ENCODE measurements at places on chromosomes 16 and 17.
A peak's percentile ranks its signal among the peaks of the same experiment; 100 is the strongest.

GRCh38 chr17:76273445-76274111, 8.4 kb downstream of the UBALD2 start:
- DNase-seq = no peak

GRCh38 chr17:61345825-61346666, 53.6 kb upstream of the TBX2 start:
- no peak for DNase-seq

DNA sequence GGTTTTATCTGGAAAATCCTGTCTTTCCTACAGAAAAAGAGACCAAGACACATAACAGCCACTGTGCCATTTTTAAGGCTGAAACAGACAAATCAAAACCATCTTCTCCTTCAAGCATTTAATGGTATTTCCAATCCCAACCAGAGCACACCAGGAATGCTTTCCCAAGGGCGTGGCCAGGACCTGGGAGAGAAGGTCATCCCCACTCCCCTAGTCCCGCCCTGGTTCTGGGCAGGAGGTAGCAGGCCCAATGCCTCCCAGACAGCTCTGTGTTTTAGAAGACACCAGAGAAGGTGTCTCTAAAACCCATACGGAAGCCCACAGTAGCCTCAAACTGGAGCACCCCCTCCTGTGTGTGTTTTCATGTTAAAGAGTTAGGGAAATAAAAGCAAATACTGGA, 214.4 kb downstream of the ZFHX3 start:
- DNase-seq = no peak

GRCh38 chr16:80614908-80615671, 74.3 kb downstream of the DYNLRB2 start:
- peak; percentile 5 for DNase-seq

- no peak for DNase-seq
Observed at GRCh38 chr17:14381606-14382005, 80.7 kb downstream of the HS3ST3B1 start.

GRCh38 chr17:12959441-12959840, 58.4 kb downstream of the ELAC2 start:
- DNase-seq = peak; percentile 49

GRCh38 chr16:89764711-89765201, 43.4 kb downstream of the ZNF276 start:
- no peak for DNase-seq

GRCh38 chr16:84278968-84279367, 15.7 kb upstream of the WFDC1 start:
- no peak for DNase-seq

GRCh38 chr17:10649602-10650001, 7.5 kb downstream of the MYH3 start:
- DNase-seq = no peak

GRCh38 chr17:5533486-5534315, 47.3 kb downstream of the MIS12 start:
- no peak for DNase-seq

- no peak for DNase-seq
Observed at GRCh38 chr17:79829004-79829403, 10.2 kb downstream of the CBX4 start.

DNA sequence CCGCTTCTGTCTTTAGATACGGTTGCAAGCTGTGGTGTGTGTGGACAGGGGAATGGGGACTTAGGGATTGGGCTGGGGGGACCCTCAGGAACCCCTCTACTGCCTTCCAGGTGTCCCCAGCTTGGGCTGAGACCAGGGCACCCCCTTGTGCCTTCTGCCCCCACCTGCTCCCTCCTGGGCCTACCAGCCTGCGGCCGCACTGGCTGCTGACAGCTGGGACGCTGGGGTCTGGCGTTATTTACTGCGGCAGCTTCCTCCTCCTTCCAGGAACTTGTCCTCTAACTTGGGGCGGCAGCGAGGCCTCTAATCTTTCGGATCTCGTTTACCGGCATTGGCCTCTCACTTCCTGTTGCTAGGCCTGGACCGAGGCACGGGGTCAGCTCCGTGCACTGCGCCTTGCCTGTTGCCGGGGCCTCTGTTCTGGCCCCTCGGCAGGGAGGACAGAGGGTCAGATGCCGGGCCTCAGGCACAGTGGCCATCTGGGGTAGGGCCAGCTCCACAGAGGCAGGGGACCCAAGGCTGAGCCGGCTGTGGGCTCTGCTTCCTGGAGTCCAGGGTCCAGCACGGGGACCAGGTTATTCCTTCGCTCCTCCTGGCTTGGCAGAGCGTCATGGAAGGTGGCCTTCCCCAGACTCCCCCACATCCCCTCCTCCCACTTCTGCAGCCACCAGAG, 31.8 kb downstream of the TMEM235 start:
- DNase-seq = no peak

GRCh38 chr17:18896146-18896545, 38.2 kb downstream of the PRPSAP2 start:
- no peak for DNase-seq

DNA sequence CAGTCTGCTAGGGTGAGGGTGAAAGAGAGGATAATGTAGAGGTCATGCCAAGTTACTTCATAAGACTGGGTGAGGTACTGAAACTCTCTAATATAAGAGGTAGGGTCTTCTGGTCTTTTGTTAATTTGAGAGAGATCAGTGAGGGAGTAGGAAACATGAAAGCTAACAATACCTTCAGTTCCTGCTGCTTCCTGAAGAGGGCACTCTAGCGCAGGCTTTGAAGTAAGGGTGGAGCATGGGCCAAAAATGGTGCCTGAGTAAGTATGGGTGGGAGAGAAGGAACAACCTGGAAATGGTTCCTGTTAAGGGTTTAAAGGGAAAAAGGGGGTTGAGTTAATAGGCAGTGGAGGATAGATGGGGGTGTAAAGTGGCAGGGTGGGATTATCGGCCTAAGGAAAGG, 2449.5 kb downstream of the TP53TG3F start:
- DNase-seq = no peak

- DNase-seq = no peak
Observed at GRCh38 chr17:58007781-58008706, 998 bp upstream of the SRSF1 start.

DNA sequence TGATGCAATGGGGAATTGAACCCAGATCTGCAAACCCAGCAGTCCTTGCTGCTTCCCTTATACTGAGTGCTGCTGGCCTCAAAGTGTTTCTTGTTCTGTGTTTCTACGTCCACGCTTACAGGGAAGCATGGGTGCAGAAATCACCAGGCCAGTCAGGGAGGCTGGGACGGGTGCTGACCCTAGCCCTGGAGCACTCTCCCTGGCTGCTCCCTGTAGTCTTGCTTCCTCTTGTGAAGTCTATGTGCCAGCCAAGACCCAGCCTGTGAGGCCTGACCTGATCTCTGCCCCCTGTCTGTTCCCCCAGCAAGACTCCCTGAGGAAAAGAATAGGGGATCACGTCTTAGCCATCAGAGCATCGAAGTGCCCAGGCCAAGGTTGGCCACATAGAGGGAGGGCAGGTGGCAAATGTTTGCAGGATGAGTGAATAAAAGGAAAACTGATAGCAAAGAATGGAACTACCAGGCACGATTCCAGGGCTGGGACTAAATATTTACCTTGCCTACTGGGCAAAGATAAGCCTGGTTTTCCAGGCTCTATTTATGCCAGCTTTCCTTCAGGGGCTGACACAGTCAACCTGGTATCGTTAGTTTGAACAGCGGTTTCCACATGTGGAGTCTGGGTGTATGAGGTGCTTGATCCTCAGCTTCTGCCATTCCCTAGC, 41.2 kb upstream of the RHOT1 start:
- no peak for DNase-seq

DNA sequence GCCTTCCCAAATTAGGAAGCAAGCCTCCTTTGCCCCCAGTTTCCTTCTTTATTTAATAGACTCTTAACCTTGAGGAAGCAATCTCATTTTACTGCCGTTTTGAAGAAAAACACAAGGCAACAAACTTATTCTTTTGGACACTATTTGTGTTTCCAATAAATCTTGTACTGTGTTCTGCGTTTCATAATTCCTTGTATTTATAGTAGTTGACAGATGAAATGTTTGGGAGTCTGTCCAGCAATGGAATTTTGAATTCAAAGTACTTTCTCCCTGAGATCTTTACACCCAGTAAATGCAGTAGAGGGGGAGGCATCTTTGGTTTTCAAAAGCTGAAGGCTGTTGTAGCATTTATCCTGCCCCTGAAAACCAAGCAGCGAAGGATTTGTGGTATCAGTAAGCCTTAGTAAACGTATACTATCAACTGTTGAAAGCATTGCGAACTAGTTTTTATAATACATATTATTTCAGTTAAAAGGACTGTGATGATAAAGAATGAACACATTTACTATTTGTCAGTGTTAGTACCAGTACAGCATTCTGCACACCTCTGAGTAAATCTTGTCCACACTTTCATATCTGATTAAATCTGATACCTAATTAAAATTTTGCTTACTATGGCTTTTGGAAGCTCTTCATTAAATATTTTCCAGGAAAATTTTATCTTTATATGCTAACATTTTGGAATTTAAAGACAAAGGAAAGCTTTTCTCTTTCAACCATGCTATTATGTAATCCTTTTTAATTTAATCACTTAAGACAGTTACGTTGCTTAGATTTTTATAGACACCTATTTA, 83.1 kb downstream of the TNRC6C start:
- no peak for DNase-seq

DNA sequence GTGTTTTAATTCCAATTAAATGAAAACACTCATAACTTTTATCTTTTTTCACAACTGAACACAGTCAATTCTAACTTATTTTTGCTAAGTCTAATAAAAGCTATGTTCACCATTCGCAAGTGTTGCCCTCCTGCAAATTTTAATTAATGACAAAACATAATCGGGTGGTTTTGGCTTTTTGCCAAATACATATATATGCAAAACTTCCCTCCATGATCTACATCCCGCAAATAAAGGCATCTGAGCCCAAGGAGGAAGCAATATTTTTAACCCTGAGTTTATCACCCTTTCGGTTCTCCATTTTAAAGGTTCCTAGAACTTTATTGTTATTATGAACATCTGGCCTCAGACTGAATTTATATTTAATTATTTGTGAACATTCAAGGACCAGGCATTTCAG, 507.9 kb downstream of the CDH13 start:
- no peak for DNase-seq

DNA sequence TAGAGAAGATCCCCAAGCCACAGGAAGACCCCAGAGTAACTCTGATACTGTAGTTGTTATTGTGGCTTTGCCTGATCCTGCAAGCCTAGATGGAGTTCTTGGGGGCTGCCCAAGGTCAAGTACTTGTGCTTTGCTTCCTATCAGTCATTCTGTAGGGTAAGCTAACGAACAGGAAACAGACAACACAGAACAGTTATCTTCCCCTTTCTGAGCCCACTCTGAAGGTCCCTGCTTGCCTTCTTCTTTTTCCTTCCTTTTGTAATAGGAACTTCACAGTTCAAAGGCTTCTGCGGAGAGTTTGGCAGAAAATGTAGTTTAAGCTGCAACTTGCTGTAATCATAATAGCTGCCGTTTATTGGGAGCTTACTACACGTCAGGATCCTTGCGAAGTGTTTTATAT, 494.1 kb upstream of the ERCC4 start:
- no peak for DNase-seq

GRCh38 chr17:75353176-75353575, 52.3 kb downstream of the GRB2 start:
- DNase-seq = no peak

DNA sequence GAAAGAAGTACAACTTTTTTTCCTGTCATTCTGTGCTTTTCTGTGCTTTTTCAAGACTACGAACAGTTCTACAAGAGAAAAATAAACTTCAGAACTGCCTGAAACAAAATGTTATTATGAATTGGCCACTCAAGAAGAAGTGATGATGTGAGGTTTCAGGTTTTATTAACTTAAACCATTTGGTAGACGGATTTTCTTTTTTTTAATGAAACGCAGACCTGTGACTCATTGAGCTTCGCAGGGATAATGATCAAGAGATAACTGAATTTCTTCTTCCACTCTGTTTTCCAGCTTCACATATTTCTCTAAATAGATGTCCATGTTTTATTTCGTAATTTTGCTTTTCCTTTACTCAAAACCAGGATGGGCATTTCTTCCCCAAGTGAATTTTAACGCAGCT, 32.7 kb downstream of the AIPL1 start:
- DNase-seq = no peak

- DNase-seq = no peak
Observed at GRCh38 chr17:79655672-79656290, 44.9 kb upstream of the RBFOX3 start.

GRCh38 chr17:13728781-13729180, 127.1 kb upstream of the HS3ST3A1 start:
- peak; percentile 73 for DNase-seq

DNA sequence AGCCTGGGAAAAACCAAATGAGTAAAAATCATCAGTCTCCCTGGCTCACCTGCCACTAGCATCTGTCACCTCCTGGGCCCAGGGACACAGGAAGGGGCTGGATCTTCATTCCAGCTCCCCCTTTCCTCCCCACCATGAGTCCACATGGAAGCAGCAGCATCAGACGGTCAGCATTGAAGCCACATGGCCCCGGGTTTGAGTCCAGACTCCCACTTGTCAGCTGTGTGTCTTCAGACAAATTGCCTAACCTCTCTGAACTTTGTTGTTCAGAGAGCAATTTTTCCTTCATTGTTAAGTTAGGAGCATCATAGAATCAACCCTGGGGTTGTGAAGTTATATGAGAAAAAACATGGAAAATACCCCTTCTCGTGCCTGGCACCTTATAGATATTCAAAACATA, 10.7 kb downstream of the CACNG4 start:
- no peak for DNase-seq

- no peak for DNase-seq
Observed at GRCh38 chr17:65718601-65719000, 157.2 kb upstream of the AXIN2 start.

- DNase-seq = no peak
Observed at GRCh38 chr17:6052926-6053325, 17.3 kb upstream of the WSCD1 start.

DNA sequence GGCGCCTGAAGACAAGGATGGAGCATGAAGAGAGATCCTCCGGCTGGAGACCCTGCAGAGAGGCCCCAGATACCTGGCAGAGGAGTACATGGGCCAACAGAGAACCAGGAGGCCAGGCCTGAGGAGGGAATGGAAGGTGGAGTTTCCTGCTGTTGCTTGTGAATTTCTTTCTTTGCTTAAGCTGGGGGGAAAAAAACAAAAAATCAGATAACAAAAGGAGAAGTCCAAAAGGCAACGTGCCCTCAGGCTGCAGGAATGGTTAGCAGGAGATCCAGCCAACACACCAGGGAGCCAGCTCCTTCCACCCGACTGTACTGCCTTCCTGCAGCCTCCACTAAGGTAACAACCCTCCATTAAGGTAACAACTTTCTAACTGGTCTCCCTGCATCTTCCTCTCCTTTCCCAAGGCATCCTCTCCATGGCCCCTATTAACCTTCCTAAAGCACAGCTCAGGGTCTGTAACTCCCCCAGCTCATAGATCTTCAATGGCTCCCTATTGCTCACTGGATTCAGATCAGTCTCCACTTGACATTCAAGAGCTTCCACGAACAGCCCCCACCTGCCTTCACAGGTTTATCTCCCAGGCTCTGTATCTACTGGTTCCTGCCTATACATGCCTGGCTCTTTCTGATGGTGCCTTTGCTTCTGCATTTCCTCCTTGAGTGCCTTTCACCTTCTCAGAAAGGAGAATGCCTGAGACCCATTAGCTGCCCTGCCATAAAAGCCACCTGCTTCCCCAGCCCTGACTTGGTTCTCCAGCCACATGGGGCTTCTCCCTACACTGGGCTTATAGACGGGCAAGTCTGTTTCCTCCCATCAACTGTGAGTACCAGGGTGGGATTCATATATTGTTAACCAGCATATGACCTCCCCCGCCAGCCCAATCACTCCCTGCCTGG, 725 bp upstream of the ARL5C start:
- DNase-seq = no peak
